ENCODE measurements at places on chromosomes 3 and 15.

- no peak for DNase-seq
These were observed 831 bp upstream of the ROBO2 start for GRCh38 chr3:77038930-77039605.

DNA sequence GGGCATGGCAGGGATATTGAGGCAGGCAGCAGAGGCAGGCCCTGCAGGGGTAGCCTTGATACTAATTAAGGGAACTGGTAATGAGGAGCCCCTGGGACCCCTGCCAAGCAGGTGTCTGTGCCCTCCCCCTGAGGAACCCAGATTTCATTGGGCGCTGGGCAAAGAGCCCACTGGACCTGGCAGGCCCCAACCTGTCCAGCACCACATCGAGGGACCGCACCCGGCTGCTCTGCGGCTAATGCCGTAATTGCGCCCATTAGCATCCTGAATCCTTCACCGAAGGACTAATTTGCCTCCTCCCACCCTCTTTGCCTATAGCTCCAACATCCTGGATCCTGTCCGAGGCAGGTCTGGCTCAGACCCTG is 13.7 kb upstream of the SEMA3B start:
- DNase-seq = no peak

- no peak for DNase-seq
These were observed 102.8 kb downstream of the STT3B start for GRCh38 chr3:31635545-31635944.

DNA sequence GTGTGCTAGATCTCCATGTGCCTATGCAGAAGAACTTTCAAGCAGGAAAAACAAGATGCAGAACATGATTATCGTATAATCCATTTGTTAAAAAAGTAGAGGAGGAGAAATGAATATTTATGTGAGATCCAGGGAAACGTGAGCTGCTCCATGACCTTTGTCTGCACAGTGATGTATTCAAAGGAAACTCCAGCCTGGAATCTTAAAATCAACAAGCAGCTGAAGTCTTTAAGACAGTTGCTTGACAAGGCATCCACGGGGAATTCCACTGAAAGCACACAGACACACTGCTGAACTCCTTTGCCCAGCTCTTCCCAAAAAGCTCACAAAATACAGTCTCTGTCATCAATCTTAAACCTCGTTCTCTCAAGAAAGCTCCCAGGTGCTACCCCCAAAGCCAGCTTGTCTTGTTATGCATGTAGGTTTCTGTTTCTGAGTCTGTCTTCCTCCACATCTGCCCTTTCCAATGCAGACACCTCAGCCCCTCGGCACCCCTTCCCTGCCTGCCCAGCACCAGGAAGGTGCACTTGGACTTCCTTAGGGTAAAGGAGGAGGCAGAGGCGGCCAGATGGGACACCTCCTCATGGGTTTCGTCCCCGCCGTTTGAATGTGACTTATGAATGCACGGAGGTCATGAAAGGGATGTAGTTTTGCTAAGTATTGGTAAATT is 28.7 kb downstream of the LRRK1 start:
- DNase-seq = no peak

- DNase-seq = peak; percentile 46
These were observed 424 bp downstream of the EAF2 start for GRCh38 chr3:121835465-121835801.

GRCh38 chr15:95277266-95277665 is 1045.9 kb downstream of the MCTP2 start:
- no peak for DNase-seq

All from OCI-LY7 (cell line).